ENCODE measurements at places on chromosomes 16 and 17. TPM values are rescaled to one million over a fixed set of nuclear protein-coding genes. Genes with fewer than 3 reads are reported as not detected.

CA7 gene
- total RNA-seq = not detected

DNA sequence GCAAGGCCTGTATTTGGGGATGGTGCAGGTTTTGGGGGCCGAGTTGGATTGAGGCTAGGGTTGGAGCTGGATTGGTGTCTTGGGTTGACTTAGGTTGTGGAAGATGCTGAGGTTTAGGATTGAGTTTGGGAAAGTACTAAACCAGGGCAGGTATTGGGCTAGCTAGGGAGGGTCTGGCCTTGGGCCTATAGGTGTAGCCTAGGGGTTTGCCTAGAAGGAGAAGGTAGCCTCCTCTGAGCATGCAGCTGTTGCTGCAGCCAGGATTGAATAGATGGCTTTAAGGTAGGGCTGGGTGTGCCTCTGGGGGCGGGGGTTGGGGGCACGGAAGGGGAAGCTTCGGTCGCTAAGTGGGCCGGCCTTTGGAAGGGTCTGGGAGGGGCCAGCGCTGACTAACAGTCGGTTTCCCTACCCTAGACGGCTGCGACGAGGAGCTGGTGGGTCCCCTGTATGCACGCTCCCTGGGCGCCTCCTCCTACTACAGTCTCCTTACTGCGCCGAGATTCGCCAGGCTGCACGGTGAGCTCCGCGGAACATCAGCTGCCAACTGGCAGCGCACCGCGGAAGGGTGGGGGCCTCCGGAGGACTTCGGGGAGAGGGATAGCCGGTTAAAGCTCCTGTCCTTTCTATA, 1.2 kb downstream of the CNTNAP1 start:
- DNase-seq = no peak

GRCh38 chr17:49183801-49184200, 26.6 kb downstream of the GNGT2 start:
- no peak for DNase-seq

- DNase-seq = no peak
These were observed 31.2 kb upstream of the AKTIP start for GRCh38 chr16:53534206-53534605.

SLC46A1 gene
- 2.5 TPM for total RNA-seq
